ENCODE measurements at places on chromosomes 6 and 20.

DNA sequence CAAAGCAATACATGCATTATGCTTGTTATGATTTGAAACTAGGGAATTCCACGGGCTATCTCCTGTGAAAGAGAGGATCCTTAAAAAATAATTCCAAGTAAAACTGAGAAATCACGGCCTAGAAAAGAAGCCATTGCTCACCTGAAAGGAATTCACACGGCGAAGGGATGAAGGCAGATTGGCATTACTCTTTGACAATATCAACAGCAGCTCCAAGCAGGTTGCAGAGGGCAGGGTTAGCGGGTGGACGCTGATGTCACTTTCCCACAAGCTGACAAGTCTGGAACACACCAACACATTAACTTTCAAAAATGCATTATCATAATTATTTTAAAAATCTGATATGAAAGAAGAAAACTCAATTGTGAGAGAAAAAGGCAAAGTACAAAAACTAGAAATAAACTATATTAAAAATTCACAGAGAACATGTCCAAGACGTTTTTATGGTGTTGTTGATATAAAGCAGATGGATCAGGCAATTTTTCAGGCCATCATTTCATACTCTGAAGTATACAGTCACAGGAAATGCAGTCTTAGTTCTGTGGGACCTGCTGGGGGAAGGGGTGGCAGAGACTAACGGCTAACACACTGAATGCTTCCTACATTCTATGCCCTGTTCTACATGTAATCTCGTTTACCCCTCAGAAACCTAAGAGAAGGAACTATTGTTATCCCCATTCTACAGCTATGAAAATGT, 108.3 kb downstream of the UBE3D start:
- no peak for DNase-seq

GRCh38 chr6:85041376-85041775, 277.0 kb upstream of the TBX18 start:
- DNase-seq: no peak

DNA sequence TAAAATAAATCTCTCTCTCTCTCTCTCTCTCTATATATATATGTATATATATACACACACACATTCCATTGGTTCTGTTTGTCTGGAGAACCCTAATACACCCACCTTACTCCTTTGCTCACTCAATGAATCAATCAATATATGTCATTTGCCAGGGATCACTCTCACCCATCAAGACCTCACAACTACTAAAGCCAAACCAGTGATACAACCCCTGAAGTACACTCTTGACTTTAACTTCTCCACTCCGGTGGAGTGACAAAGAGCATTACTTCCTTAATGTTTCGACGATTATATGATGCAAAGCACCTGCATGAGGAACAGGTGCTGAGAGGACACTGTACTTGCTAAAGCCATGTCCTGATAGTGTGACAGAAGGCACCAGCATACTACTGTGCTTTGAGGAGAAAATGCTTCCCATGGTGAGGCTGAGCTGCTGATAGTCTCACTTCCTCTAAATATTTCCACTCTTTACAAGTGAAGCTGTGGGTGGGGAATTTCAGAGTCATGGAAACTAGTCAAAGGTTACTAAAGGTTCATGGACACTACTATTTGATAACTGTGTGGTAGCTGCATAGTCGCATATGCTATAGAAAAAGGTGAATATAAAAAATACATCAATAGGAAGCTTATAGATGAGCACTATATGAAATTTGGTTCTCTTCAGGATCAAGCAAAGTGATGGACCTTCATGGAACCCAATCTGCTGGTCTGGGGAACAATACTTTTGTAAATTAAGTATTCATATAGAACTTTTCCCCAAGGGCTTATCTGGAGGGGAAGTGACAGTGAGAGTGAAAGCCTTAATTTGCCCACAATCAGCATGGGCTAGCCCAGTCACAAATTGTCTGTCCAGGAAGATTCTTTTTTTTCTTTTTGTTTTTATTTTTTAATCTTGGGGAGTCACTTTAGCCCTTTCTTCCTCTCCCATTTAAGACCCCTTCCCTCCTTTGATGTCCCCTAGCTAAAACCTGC, 141.9 kb upstream of the NEDD9 start:
- no peak for DNase-seq

- DNase-seq: no peak
These were observed 13.2 kb upstream of the ASXL1 start for GRCh38 chr20:32344835-32345506.

GRCh38 chr6:38580030-38580429, 59.7 kb downstream of the BTBD9 start:
- no peak for DNase-seq

GRCh38 chr20:60204601-60205000, 246.4 kb downstream of the CDH26 start:
- no peak for DNase-seq

All from left forelimb (tissue), 1 donor.